ENCODE measurements at places on chromosomes 7 and 10. TPM values are rescaled to one million over a fixed set of nuclear protein-coding genes. Genes with fewer than 3 reads are reported as not detected.

AP1S1 gene
- total RNA-seq, result 26.3 TPM

- no peak for DNase-seq
Observed at GRCh38 chr7:31890198-31890597, 180.0 kb downstream of the PDE1C start.

PPP1R17 gene
- not detected for total RNA-seq

- DNase-seq, result no peak
Observed at GRCh38 chr10:132281915-132282666, 25.7 kb downstream of the STK32C start.

- no peak for DNase-seq
Observed at GRCh38 chr7:142375710-142376313, 118.0 kb upstream of the PRSS58 start.

Measured in activated naive CD4-positive, alpha-beta T cell treated with anti-CD3 and anti-CD28 coated beads, Interleukin-2, amount 50 U/mL, for 72 hours (primary cell).